Nephron progenitor cell (in vitro differentiated cells): ENCODE measurements at places on chromosomes 3 and 15.
A peak's percentile ranks its signal among the peaks of the same experiment; 100 is the strongest.

DNA sequence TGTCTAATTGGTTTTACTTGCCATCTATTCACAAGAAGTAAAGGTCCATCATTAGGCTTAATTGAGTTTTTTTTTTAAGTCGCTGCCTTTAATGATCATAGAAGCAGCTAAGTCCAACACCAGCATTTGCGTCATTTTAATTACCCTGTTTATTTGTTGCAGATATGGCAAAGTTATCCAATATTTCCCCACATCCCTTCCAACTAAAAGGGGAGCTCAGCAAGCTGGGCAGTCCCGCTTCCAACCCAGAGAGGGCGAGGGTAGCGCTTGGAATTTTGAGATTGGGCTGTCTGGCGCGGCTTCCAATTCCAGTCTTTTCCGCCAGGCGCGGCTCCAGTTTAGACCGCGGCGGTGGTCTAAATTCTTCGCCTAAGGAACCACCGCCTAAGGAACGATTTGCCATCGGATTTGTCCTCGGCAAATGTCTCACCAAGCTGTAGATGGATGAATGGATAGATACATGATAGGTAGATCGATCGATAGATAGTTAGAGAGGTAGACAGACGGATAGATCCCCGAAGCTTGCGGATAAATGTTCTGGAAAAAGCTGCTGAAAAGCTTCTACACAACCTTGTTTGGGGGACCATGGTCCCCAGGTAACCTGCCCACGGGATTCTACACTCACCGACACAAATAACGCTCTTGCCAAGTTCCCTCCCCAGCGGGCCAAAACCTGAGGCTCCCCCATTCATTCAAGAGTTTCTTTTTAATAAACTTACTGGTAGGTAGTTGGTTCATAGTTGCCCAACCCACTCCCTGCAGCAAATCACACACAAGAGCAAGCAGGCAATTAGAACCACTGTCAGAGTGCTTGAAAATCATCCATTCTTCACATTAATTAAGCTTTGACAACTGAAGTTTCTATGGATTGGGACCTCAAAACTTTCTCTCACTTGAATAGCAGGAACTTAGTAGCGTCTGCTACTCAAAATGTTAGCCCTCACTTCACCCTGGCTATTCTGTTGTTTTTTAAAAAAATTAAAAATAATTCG, 49.1 kb downstream of the ZIC4 start:
- peak; percentile 59 for DNase-seq

DNA sequence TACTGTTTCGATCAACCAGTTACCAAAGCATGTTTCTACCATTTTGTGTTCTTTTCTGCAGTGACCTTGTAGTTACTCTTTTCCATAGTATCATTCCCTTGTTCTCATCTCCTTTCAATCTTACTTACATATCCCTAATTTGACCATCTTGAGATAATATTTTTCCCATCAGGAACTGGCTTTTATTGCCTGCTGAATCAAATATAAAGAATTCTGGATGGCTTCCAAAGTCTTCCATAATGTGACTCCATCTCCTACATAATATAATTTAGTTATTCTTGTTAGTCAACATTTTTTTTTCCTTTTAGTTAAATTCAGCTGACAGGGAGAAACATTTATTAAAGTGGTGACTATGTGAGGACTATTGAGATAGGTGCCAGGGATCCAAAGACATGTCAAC, 7.0 kb downstream of the USP8 start:
- DNase-seq, result no peak

DNA sequence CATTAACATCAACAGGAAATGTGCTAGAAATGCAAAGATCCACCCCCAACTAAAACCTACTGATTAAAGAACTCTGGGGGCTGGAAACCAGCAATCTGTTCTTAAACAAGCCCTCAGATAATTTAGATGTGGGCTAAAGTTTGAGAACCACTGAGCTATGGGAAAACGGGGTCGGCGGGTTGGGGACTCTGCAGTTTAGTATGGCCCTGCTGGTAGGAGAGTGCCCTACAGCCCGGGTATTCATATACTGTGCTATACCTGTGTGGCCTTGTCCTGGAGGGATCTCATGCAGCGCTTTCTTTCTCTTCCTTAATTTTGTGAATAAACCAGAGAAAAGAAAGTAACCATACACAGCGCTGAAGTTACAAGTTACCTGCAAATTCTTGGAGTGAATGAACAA, 189.7 kb upstream of the GBE1 start:
- DNase-seq, result no peak

GRCh38 chr3:62493109-62493801, 119.9 kb upstream of the FEZF2 start:
- no peak for DNase-seq

- no peak for DNase-seq
Measured at GRCh38 chr15:67089217-67090193, 24.1 kb downstream of the SMAD3 start.

- DNase-seq, result no peak
Measured at GRCh38 chr3:152508705-152509104, 240.0 kb downstream of the MBNL1 start.

GRCh38 chr3:52892290-52892624, 5.1 kb downstream of the STIMATE start:
- no peak for DNase-seq

DNA sequence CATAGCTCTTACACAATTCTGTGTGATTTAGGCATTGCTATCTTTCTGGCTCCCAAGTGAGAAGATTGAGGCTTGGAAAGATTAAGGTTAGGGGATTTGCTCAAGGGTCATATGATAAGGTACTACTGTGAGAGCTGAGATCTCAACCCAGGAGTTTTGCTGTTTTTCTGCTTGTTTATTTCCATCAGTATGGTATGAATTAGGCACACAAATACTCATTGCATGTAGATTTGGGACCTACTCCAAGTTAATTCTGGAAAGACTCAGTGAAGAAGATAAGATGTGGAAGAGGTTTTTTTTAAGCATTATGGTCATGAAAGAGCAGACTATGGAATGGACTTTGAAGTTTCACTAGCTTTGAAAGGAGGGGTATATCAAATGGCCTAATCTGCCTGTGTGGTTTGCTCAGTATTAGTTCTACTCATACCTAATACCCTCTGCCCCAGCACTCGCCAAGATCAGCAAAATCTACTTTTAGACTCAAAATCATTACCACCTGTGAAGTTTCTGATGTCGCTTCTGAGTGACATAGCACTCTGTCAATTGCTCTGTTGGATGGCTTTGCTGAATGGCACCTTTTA, 12.5 kb downstream of the MBNL1 start:
- no peak for DNase-seq

GRCh38 chr3:100536093-100536492, 43.7 kb downstream of the TMEM45A start:
- DNase-seq, result no peak

DNA sequence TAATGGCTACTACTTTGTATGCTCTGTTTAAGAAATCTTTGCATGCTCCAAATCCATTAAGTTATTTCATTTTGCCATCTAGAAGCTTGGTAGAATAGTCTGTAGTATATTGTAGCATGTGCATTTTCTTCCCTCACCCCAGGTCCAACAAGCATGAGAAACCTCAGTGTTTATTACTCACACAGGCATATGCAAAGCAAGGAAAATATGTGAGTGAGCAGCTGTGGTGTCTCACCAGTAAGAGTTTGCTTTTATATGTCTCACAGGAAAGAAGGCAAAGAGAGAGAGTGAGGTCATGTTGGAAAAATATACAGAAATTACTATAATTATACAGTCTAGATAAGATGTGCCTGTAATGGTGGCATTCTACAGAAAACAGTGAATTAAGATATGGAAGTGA, 312.5 kb downstream of the C3orf38 start:
- DNase-seq, result no peak

DNA sequence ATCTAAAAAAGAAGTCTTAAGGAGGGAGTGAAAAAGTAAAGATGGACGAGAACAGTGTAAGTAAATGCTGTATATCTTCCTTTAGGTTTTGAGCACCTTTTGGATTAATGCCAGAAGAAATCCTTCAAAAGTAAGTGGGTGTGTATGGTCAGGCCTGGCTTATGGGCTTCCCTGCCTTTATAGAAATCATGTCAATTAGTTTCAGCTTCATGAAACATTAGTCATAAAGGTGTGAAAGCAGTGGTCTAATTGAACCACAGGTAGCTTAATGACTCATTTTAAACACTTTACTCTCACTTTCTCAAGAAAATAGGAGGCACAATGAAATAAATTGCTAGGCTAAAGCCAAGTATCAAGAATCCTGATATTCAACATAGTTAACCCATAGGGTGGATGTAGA, 467.4 kb upstream of the DPPA4 start:
- no peak for DNase-seq

DNA sequence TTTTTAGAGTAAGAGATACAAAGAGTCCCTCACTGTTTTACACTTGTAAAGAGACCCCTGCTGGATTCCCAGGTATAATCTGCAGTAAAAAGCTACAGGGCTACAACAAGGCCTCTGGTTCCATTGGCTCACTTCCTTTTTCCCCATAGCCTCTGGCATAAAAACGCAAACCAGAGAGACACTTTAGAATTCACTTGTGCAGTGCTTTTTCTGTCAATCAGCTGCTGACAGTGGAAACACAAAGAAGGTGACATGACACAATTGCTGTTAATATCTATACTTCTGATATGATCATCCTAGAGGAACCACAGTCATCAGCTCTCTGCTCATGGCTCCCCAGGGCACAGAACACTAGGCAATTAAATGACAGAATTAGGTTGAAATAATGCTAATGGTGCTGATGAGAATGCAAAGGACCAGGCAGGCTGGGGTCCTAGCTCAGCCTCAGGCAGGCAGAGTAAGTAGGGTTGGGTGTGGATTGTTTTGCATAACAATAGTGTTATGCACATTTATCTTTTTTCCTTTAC, 667.9 kb upstream of the CFAP20DC start:
- DNase-seq, result no peak

GRCh38 chr3:8979262-8979661, 16.0 kb upstream of the RAD18 start:
- DNase-seq, result no peak

DNA sequence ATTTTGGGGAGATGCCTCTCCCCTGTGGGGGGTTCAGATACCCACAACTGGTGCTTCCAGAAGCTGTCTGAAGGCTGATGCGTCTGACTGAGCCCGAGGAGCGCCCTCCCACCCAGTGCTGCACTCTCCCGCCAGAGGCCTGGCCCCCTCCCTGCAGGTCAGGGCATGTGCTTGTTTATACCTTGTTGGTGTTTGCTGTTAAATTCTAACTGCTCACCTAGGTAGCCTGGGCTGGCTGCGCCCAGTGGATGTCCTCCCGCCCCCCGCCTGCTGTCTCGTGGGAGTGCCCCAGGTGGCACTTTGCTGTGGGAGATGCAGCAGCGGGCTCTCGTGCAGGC, 12.9 kb downstream of the KLF13 start:
- DNase-seq, result no peak

- no peak for DNase-seq
Measured at GRCh38 chr15:27541581-27541980, 557.5 kb downstream of the OCA2 start.

GRCh38 chr3:8663177-8664061, 18.8 kb upstream of the SSUH2 start:
- DNase-seq, result peak; percentile 87

DNA sequence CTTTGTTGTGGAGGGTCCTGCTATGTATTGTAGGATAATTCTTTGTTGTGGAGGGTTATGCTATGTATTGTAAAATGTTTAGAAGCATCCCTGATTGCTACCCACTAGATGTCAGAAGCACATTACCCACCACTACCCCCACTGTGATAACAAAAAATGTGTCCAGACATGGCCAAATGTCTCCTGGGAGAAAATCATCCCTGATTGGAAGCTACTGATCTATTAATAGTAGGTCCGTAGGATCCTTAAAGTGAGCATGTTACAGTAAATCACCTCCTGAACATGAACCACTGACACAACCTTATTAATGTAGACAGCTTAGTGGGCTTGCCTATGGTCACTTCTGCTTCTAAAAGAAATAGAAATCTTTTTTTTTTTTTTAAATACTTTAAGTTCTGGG, 884.6 kb downstream of the AGBL1 start:
- no peak for DNase-seq

DNA sequence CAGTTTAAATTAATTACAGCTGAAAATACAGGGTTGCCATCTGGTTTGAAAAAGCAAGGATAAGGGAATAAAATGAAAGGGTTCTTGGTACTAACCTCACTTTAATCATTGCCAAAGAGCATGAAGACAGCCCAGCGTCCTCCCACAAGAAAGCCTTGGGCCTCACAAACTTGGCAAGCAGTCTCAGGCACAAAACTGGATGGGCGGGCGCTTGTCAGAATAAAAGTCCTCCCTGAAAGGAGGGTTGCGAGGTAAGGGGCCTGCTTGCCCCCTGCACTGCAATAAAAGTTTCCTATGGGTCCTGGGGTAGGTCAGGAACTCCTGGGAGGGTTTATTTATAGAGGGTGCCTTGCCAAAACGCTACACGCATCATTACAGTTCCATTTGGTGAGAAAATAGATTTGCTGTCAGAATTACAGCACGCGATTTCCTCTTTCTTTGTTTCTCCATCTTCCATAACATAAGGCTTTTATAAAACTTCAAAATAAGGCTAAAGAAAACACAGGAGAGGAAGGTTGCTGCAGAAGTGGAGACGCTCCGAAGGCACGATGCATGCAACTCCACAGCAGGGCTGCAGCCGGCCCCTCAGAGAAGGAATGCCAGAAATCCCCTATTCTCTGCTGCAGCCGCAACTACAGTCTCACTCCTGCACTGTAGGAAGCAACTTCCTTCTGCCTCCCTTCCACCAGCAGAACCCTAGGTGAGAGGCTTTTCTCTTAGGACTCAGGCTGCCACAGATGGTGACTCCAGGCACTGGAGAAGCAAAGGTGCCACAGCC, 61.3 kb downstream of the VGLL4 start:
- DNase-seq, result peak; percentile 56

- no peak for DNase-seq
Measured at GRCh38 chr3:141233457-141234161, 2.0 kb downstream of the PXYLP1 start.

DNA sequence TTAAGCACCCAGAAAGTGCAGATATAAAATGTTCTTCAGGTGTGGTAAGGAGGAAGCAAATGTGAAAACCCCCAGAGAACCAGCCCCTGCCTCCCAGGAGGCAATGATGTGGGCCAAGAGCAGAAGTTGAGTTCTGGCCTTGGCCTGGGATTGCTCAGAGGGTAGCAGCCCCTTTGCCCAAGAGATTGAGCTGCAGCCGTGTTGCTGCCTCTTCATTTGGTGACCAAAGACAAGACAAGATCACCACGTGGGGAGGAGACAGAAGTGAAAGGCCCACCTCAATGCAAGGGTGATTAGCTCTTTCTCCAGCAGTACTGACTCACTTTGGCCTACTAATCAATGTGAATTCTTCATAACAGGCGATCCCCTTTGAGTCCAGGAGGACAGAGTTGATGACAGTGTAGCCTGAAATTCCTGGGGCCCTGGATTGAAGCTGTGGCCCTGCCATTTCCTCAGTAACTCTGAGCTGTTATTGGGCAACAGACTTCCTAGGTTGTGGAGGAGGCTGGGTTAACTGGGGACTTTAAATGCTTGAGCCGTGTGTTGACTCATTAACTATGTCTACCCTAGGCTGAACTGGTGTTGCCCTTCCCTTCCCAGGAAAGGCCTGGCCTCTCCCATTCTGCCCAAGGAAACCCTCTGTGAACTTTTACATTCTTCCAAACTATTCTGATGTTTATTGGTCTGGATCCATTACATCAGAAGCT, 86.5 kb downstream of the ST6GAL1 start:
- no peak for DNase-seq

DNA sequence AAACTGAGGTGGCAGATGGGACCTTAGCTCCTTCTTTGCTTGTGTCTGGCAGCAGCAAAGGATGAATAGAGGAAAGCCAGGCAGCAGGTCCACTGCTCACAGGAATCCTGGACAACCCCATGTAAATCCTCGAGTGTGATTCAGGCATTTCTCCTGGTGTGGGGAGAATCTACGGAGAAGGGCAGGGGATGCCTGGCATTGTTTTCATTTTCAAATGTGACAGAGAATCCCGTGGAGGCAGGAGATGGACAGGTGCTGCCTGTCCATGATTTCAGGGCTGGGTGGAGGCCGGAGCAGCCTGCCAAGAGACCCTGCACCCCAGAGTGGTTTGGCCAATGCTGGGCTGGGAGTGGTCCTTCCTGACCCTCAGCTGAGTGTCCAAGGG, 1.7 kb downstream of the HRH1 start:
- no peak for DNase-seq
